Trophoblast cell (in vitro differentiated cells and primary cell): ENCODE measurements at places on chromosomes 16 and 17.

DNA sequence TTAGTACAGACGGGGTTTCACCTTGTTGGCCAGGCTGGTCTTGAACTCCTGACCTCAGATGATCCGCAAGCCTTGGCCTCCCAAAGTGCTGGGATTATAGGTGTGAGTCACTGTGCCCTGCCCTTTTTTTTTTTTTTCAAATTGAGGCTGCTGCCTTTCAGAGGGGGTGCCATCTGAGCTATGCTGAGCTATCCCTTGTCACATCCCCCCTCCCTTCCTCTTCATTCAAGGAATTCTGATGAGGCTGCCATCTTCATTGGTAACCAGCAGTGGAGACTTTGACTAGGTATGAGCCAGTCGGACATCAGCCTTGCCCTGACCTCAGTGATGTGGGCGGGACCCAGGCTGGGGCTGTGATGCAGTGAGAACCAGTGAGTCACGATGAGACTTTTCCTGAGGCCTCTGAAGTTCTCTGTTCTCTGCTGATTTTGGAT is 24.4 kb upstream of the GPT2 start:
- peak; percentile 83 for DNase-seq

GRCh38 chr17:7253082-7253481 is 1.1 kb downstream of the ELP5 start:
- DNase-seq, result no peak

GRCh38 chr17:45425125-45425983 is 7.3 kb downstream of the ARHGAP27 start:
- peak; percentile 92 for DNase-seq

- DNase-seq, result no peak
Observed at GRCh38 chr17:63698886-63699637, 863 bp downstream of the LIMD2 start.

GRCh38 chr17:68292689-68293040 is 1.4 kb downstream of the ARSG start:
- DNase-seq, result no peak

- DNase-seq, result no peak
Observed at GRCh38 chr16:27798241-27798640, 248.3 kb downstream of the KATNIP start.

DNA sequence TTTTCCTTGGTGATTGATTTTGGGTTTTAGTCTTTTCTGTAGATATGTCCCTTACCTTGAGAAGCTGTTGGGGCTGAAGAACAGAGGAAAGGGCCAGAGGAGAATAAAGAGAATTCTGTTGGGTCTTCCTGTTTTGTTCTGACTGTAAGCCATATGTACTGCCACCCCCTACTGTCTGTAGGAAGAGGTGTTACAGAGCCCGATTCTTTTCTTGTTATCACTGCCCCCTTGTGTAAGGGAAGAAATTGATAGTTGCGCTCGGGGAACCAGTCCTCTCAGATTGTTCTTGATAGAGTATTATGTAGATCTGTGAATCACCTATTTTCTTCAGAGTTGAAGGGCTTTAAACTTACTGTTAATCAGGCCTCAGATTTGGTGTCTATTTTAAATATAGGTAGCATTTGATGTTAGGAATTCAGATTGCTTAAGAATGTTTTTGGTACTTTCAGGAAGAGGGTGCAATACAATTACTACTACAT is 2.4 kb downstream of the TANC2 start:
- DNase-seq, result peak; percentile 71

GRCh38 chr16:85199880-85200279 is 87.6 kb upstream of the CIBAR2 start:
- DNase-seq, result no peak

DNA sequence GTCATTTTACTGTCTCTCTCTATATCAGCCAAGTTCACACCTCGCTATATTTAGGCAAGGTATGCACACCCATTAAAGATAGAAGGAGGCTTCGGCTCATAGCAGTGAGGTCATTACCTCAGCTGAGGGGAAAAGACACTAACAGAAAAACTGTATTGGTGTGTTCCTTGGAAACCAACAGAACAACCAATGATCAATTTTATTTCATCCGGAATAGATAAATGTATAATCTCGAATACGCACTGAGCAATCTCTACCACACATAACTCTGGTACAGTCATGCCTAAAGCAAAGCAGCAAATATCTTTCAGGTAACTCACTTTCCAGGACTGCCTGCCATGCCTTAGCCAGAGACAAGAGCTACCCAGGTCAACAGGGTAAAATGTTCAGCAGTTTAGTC is 109.9 kb upstream of the CORO6 start:
- DNase-seq, result peak; percentile 89

GRCh38 chr17:30808785-30809286 is 15.7 kb downstream of the CRLF3 start:
- DNase-seq, result no peak

- DNase-seq, result peak; percentile 98
Observed at GRCh38 chr16:68732042-68732680, 4.9 kb upstream of the CDH1 start.

- no peak for DNase-seq
Observed at GRCh38 chr17:28053044-28053670, 10.7 kb downstream of the NLK start.

- peak; percentile 27 for DNase-seq
Observed at GRCh38 chr17:3960764-3961163, 3.5 kb downstream of the ATP2A3 start.

GRCh38 chr17:35766903-35767510 is 6.3 kb downstream of the C17orf50 start:
- DNase-seq, result no peak

- DNase-seq, result peak; percentile 77
Observed at GRCh38 chr16:78607465-78607864, 508.0 kb downstream of the WWOX start.

DNA sequence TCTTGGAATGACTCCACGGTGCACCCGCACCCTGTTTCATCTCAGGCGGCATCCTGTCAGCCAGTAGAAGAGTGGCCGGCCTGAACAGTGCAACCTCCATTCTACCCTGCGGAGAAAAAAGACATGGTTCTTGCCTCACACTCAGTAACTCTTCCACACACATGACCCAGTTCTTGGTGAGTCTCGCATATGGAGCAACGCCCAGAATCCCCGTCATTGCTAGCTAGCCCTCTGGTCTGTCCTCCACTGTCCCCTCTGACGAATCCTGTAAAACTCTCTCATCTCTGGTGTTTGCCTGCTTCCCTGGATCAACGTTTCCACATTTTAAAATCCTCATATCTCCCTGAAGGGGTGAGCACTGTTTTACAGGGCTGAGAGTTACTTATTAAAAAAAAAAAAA is 4.2 kb upstream of the RDM1 start:
- DNase-seq, result no peak

- DNase-seq, result no peak
Observed at GRCh38 chr17:73348018-73348828, 36.4 kb upstream of the CDC42EP4 start.

DNA sequence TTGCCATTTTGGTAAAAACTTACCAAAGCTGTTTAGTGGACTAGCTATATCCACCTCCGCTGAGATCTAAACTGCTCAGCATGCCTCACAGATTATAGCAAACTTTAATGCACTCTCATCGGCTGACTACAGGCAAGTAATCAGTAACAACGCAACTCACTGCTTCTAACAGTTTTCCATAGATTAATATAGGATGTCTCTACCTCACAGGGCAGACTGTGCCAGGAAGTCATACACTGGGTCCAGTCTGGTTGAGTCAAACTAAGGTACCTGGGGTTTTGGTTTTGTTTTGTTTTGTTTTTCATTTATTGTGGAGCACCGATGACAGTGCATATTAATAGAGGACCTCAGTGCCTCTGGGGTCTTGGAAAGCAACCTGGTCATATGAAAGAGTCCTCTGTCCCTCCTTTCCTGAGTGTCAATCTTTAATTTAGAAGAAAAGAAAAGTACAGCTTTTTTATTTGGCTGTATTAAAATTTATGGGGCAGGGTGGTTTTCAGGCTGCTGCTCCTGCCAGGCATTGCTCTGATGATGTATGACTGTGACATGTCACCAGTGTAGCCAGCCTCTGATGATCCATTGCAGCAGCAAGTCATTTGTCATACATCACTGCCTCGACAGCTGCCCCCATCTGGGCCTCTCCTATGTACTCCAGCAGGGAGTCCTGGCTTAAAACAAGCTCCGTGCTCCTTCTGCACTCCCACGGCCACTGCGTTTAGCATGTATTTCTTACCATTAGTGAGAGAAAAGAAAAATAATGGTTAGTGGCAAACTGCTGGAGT is 854.1 kb downstream of the KCNJ2 start:
- no peak for DNase-seq

DNA sequence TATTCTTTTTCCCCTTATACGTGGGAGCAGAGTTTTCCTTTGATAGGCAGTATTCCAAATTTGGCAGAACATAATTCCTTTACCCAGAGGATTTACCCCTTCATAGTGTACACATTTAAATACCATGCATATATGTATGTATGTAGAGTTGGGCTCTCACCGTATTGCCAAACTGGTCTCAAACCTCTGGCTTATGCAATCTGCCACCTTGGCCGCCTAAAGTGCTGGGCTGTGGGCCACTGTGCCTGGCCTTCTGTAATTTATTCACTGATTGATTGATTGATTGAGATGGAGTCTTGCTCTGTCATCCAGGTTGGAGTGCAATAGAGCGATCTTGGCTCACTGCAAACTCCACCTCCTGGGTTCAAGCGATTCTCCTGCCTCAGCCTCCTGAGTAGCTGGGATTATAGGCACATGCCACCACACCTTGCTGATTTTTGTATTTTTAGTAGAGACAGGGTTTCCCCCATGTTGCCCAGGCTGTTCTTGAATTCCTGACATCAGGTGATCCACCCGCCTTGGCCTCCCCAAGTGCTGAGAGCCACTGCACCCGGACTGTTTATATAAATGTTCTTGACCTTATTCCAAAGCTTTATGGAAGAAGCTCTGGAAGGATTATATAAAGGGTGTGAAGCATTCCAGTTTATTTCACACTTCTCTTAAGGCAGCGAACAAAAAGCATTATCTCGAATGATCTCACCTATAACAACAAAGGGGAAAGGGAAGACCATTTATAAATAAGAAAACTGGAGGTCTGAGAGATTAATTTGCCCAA is 14.9 kb downstream of the GLG1 start:
- no peak for DNase-seq

DNA sequence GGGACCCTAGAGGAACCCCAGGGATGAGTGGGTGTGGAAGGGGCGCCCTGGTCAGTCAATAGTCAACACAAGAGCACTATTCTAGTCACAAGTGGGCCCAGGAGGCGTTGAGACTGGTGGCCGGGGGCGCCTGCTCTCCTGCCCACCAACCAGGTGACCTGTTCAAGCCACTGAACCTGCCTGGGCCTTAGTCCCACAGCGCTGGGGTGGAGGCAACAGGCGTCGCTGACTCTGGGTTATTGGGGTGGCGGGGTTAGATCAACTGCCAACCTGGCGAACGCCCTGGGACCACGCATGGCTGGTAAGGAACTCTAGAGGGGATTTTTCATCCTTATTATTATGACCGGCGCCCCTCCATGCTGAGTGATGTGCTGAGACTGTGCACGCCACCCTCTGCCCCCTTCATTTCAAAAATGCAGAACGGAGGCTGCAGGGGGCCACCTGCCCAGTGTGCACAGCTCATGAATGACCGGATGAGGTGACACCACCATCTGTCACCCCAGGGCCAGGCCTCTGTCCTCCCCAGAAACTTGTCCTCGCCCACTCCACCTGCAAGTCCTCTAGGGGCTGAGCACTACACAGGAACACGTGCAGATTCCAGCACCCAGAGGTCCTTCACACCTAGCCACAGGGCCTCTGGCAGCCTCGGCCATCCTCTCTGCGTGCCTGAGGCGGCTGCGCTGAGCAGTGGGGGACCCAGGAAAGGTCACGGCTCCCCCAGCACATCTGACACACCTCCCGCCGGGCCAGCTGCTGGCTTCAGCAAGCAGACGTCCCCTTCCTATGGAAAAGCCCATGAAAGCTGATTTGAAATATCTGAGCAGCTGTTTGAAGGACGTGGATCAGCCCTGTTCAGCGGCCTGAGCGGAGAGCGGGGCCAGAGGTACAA is 51.6 kb upstream of the DNAH17 start:
- no peak for DNase-seq

- DNase-seq, result no peak
Observed at GRCh38 chr17:9670596-9670995, 25.3 kb downstream of the USP43 start.

- DNase-seq, result no peak
Observed at GRCh38 chr17:60169921-60170817, 20.4 kb downstream of the CA4 start.

- no peak for DNase-seq
Observed at GRCh38 chr17:38606646-38607611, 1.2 kb upstream of the SRCIN1 start.

DNA sequence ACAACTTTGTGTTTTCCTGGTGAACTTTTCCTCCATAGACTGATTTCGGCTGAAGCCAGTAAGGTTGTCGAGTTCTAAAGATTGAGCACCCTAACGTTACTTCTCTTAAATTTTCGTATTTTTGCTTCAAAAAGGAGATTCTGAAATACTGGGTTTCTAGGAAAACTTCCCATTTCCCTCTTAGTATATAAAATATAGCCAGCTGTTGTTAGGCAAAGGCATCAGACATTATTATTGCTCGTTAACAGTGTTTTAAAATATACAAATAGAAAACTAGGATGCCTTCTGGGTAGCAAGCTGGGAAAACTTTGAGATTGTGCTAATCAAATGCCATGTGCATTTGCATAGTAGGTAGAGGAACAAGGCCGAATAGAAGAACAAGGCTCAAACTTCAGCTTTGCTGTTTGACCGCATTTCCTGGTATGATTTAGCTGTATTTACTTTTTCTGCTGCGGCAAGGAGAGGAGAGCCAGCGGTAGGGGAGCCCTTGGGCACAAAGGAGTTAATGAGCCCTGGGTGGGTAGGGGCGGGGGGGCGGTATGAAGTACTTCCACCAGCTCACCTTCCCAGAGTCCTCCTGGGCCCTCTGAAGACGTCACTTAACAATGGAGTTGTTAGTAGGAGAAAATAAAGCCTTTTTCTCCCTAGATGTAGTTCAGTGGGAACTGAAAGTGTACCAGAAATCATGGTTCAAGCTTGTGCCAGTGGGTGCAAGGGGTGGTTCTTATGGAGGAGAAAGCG is 151.9 kb downstream of the MSI2 start:
- no peak for DNase-seq
